NCI-H146 (cell line): ENCODE measurements at places on chromosomes 5 and 9.
A peak's percentile ranks its signal among the peaks of the same experiment; 100 is the strongest.

DNA sequence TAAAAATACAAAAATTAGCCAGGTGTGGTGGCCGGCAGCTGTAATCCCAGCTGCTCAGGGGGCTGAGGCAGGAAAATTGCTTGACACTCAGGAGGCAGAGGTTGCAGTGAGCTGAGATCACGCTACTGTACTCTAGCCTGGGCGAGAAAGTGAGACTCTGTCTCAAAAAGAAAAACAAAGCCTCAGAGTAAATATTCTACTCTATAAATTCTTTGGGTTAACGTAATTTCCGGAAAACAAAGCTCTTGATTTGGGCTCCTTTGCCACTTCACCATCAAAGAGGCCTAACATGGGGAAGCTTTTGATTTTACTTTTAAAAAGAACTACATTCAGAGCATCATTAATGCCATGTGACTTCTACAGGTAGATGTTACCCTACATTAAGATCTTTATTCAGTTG lies 103.1 kb downstream of the SERINC5 start:
- DNase-seq, result no peak

DNA sequence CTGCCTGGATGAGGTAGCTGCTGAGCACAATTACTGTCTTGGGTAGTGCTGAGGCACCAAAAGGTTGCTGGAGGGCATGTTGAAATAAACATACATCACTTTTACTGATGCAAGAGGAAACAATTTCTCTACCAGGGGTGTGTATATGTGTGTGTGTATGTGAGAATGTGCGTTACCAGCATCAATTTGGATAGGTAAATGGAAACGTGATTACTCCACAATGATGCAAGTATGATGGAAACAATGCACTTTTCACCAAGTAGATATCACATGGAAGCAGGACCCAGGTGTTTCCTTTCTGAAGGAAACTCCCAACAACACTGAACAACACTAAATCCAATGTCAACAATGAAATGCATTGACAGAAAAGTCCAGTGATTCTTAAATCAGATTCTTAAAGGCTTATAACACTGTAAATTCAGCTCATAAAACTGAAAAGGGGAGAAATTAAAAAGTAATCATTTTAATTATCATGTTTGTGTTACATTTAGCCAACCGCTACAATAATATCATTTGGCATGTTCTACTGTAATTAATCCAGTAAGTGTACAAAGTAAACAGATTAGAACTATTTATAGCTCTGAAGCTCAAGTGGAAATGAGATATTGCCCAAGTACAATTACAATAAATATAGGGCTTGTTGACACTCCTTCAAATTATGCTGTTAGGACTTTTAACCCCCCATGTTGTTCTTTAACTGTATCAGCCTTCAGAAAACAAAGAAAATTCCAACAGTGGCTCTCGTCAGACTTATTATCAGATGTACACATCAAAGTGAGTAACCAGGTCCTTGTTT lies 25.3 kb downstream of the YIPF5 start:
- peak; percentile 21 for DNase-seq

DNA sequence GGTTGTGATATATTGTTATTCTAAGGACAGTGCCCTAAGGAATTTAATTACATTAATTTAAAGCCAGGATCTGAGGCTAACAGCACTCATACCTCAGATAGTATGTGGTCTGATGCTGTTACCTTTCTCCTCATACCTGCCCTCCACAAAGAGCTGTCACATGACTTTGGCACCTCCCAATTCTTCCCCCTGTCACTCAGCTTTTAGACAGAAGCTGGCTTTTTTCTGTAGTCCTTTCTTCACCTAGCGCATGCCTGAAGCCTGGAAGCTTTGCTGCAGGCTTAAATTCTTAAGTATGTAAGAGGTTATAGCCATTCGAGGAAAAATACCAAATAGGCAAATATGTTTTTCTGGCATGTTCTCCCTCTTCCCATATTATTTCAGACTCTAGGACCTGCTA lies 61.0 kb upstream of the ADAMTS19 start:
- no peak for DNase-seq

GRCh38 chr5:4758550-4758949 lies 381.6 kb upstream of the ADAMTS16 start:
- no peak for DNase-seq
